ENCODE measurements at places on chromosomes 16 and 17. TPM values are rescaled to one million over a fixed set of nuclear protein-coding genes. Genes with fewer than 3 reads are reported as not detected.

KCNG4 gene
- total RNA-seq = not detected

CCL17 gene
- total RNA-seq = not detected

GDPD3 gene
- 1.5 TPM for total RNA-seq

TUBD1 gene
- total RNA-seq = 3.3 TPM

CEP112 gene
- total RNA-seq = 1.3 TPM

TCAP gene
- total RNA-seq = 2.2 TPM

FZD2 gene
- 0.47 TPM for total RNA-seq

NXPH3 gene
- not detected for total RNA-seq

IL34 gene
- 11.5 TPM for total RNA-seq

MYH8 gene
- total RNA-seq = not detected

PRDM7 gene
- total RNA-seq = not detected

PPM1E gene
- not detected for total RNA-seq

HYDIN gene
- total RNA-seq = 0.46 TPM

KLHL10 gene
- total RNA-seq = not detected

CCR7 gene
- not detected for total RNA-seq

TBC1D3E gene
- not detected for total RNA-seq

PRSS33 gene
- not detected for total RNA-seq

DNA sequence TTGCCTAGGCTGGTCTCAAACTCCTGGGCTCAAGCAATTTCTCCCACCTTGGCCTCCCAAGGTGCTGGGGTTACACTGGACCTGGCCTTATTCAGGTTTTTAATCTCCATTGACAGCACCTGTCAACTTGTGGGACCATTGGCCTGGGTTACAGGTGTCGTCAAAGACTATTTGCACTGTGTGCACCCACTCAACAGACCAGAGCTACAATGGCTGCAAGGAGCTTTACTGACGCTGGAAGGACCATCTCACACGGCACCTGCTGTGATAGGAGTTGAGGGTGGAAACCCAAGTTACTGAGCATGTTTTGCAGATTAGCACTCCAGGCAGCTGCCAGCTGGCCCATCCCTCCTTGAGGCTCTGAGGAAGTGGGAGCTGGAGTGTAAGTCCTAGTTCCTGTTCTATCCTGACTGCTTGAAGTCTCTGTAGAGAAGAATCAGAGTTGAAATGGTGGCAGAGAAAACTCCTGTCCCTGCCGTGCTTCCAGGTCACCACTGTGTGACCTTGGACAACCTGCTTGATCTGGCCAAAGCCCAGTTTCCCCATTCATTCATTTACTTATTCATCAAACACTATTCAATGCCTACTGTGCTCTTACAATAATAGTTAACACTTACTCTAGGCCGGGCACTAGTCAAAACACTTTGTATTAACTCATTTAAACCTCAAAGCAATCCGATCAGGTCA is 42.4 kb upstream of the LONP2 start:
- DNase-seq = no peak

GRCh38 chr16:22765479-22765878 is 48.5 kb upstream of the HS3ST2 start:
- DNase-seq = no peak

DNA sequence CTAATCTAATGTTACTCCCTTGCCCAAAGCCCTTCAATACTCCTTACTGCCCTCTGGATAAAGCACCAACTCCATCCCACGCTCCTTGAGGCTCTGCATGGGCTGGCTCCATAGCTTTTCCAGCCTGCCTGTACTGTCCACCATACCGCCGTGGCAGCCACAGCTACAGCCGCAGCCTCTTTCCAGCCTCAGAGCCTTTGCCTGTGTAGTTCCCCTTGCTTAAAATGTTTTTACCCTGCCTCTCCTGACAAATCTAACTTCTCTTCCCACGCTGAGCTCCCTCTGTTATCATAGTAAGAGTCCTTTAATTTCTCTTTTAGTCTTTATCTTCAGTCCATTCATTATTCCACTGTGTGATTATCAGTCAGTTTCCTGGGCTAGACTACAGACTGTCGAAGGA is 22.0 kb downstream of the TEX14 start:
- no peak for DNase-seq

GRCh38 chr16:27439271-27440018 is 37.5 kb downstream of the IL21R start:
- DNase-seq = no peak

DNA sequence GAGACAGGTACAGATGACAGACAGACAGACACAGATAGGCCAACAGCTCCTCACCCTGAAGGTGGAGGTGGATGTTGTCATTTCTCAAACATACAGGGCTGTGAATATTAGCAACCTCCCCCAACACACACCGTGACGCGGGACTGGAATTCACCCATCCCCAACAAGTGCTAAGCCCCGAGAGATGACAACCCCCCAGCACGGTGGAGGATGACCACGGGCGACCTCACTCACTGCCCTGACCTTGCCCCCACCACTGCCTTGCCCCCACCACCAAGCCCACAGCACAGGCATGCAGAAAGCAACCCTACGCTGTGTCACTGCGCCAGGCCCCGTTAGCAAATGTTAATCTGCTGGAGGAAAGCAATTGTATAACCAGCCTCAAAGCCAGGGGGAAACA is 4.9 kb upstream of the KRT17 start:
- no peak for DNase-seq

- DNase-seq = no peak
These were observed 127.2 kb downstream of the HS3ST3B1 start for GRCh38 chr17:14427900-14428647.

DNA sequence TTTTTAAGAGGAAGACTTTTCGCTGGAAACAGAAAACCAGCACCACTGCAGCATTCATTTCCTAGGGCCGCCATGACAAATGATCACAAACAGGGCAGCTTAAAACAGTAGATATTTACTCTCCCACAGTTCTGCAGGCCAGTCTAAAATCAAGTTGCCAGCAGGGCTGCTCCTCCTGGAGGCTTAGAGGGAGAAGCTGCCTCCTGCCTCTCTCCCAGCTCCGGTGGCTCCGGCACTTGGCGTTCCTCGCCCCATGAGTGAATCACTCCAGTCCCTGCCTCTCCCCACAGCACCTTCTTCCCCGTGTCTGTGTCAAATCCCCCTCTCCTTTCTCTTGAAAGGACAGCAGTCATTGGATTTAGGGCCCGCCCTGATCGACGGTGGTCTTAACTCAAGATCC is 72.1 kb downstream of the SOCS1 start:
- no peak for DNase-seq

GRCh38 chr17:40678902-40679522 is 14.0 kb upstream of the KRT222 start:
- no peak for DNase-seq

DNA sequence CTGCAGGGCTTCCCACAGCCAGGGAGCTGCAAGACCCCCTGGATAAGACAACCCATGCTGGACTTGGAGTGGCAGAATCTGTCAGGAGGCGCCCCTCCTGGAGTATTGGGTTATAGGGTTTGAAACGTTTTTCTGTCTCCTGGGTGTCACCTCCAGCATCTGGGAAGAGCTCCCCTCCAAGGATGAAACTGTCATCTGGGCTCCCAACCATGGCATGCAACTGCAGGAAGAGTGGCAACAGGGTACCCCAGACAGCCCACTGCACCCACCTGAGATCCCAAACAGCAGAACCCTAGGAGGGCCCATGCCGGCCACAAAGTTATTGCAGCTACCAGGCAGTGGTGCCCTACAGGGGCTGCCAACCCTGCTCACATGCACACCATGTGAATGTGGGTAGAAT is 636 bp upstream of the GSG1L start:
- no peak for DNase-seq

- DNase-seq = no peak
These were observed at the start of gene ABCA8 for GRCh38 chr17:68955181-68955841. TSS of gene ABCA8 (minus strand) at chr17:68955392. CDS start at chr17:68942034, 13,358 bp downstream.

- DNase-seq = no peak
These were observed 1427.3 kb downstream of the CDH8 start for GRCh38 chr16:60608971-60609370.

DNA sequence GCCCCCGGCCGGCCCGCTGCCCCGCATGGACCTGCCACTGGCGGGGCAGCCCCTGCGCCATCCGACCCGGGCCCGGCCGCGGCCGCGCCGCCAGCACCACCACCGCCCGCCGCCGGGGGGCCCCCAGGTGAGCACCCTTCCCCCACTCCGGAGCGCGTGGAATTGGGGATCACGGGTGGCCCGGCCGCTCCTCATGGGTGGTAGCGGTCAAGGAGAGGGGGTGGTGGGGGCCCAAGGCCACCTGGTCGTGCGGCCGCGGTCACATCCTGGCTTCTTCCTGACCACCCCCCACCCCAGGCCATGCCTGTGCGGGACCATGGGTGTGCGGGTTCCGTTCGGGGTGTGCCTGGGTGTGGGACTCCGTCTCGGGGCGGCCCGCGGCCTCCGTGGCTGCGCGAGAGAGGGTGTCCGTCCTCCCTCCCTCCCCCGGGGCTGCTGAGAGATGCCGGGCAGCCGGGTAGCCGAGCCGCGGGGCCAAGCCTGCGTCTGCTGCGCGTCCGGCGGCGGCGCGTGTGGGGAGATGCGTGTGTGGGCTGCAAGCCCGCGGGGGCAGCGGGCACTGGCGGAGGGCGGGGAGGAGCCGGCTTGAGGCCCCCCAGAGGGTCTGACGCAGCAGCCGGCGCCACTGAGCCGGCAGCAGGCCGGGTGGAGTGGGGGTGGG is 6.8 kb downstream of the ACD start:
- DNase-seq = no peak

DNA sequence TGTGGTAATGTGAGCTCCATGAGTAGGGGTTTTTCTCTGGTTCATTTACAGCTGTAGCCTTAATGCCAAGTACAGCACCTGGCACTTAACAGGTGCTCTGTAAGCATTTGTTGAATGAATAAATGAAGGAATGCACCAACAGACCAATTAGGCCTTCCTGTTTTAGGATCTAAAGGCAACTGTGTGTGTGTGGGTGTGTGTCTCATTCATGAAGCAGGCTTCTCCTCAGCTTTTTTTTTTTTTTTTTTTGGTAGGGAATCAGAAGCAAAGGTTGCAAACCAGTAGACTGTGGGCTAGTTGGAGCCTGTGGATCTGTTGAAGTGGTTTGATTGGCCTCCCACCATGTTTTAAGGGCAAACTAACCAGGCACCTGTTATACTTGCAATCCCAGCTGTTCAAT is 48.1 kb downstream of the HS3ST2 start:
- no peak for DNase-seq

DNA sequence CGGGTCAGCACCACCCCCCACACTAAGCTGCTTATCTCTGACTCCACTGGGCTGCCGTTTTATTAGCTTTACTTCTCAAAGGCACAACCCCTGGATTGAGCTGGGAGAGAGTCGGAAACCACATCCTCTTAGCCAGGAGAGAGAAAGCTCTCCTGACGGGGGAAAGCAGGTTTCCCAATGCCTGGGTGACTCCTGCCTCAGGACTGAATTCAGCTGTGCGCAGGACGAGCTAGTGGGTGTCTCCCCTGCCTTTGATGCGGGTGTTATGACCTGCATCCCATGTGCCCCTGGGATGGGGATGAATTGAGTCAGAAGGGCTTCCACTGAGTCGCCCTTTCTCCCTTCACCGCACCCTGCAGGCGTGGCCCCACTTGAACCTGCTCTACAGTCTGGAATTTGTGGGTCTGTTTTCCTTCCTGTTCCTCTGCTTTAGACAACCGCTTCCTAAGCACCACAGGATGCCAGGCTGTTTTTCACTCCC is 819.2 kb upstream of the EEF2KMT start:
- DNase-seq = no peak

GRCh38 chr17:41737680-41738023 is 3.2 kb upstream of the HAP1 start:
- DNase-seq = no peak

DNA sequence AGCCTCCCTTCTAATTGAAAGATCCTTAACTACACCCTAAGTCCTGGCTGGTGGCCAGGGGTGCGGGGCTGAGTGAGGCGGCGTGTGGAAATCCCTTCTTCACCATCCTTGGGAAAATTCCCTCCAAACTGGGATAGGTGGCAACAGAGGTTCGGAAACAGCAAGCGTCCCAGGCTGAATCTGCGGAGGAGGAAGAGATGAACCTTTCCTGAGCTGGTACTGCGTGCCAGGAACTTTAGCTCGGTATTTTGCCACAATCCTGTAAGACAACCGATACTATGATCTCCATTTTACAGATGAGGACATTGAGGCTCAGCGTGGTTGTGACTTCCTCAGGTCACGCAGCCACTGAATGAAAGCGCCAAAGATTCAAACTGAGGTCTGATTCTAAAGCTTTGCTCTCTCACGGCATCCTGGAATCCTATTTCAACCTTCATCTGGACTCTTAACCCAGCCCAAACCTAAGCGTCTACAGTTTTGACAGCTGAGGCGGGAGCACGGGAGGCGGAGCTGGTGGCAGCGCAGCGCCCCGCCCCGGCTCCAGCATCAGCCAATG is 583 bp upstream of the CYLD start:
- DNase-seq = no peak

DNA sequence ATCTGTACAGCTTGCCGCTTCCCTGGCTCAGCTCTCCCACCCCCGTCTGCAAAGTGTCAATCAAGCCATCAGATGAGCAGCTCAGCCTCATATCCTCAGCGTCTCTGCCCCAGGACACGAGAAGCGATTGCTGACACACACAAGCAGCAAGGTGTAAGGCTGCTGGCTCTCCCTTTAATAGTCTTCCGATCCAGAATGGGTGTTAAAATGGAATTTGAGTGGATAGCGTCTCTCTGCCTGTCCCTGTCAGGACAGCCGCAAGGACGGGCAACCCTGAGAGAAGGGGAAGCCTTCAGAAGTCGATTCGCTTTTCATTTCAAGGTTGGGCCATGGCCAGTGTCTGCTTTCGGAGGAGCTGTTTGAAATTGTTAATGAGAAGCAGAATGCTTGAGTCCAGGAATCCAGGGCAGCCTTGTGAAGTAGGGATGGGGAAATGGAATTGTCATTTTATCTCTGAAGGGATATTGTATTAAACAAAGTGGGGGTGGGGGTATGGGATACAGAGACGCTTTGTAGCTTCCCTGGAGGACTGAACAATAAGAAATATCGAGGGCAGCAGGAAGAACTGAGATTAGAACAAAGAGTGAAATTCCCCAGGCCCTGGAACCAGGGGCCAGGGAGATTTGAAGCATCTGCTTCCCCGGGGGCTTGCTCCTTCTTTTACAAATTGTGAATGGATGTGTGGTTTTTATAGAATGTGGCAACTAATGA is 4.7 kb upstream of the PIPOX start:
- no peak for DNase-seq

- no peak for DNase-seq
These were observed 45.0 kb downstream of the ABR start for GRCh38 chr17:1134634-1135324.

GRCh38 chr16:87806641-87807546 is 41.1 kb upstream of the KLHDC4 start:
- DNase-seq = peak; percentile 67

DNA sequence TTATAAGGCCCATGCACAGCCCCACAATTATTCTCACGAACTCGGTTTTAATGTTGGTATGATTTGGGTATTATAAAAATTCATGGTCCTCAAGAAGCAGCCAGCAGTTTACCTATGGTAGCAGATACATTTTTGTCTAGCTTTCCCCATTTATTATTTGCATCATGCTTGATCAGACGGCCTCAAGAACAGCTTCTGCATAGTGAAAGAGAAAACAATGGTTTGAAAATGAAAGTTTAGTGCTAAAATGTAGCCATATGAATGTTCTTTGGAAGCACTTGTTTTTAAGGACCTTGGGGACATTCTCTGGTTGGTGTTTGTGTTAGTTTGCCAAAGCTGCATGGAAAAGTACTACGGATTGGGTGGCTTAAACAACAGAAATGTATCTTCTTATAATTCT is 72.4 kb upstream of the CPHXL start:
- no peak for DNase-seq

- no peak for DNase-seq
These were observed 41.6 kb upstream of the METRNL start for GRCh38 chr17:83037874-83038165.

GRCh38 chr16:55302635-55303034 is 21.4 kb upstream of the IRX6 start:
- no peak for DNase-seq
